NCI-H1694 (cell line): ENCODE measurements at places on chromosomes 1 and 21.

DNA sequence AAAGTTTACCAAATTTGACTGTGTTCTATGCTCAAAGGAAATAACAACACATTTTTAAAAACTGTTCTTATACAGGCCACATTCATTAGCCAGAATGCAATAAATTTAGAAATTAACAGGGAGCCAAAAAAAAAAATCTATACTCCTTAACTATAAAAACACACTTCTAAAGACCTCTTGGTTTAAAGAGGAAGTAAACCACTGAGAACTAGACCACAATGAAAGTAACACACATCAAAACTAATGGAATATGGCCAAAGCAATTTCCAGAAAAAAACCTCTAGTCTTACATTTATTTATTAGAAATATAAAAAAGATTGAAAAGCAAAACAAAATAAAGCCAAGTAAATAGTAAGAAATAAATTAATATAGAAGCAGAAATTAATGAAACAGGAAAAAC is 48.9 kb upstream of the GADD45A start:
- DNase-seq = no peak

GRCh38 chr21:42711667-42712066 is 58.2 kb downstream of the PDE9A start:
- DNase-seq = no peak

- no peak for DNase-seq
Observed at GRCh38 chr1:222618880-222619596, 1.1 kb downstream of the MIA3 start.

- DNase-seq = no peak
Observed at GRCh38 chr1:167409183-167409582, 109.1 kb downstream of the CD247 start.

DNA sequence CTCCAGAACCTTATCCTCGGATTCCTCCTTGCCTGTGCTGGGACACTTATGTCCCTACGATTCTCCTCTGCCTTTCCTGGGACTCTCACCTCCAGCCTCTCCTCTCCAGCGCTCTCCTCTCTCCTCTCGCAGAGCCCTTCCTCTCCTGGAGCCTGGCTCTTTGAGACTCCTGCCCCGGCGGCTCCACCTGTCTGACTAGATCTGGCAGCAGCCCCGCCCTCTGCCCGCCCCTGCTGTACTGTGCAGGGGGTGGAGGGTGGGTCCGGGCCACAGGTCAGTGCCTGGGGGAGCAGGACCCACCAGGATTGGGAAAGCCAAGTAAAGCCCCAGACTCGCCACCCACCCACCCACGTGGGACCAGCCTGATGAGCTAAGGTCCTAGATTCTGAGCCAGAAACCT is 1.6 kb downstream of the ELOVL1 start:
- DNase-seq = no peak

- DNase-seq = no peak
Observed at GRCh38 chr1:3021233-3021671, at the start of gene ACTRT2. Gene ACTRT2, plus strand, starts transcription at chr1:3021467. Its CDS starts 220 bp downstream, at chr1:3021687.

DNA sequence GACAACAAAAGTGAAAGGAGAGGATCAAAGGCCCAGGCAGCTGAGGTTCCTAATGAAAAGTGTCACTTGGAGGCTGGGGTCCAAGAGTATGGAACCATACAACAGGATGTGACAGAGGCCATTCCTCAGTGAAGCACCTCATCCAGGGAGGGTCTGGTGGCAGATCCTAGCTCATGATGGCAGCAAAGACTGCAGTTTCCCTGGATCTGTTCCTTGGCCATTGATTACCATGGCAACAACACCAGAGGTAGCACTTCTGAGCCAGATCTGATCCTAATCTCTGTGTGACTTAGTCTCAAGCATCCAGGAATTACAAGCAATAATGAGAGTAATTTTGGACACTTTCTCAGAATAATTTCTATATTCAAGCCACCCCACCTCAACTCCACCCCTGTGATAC is 12.9 kb downstream of the FAM177B start:
- no peak for DNase-seq

- peak; percentile 20 for DNase-seq
Observed at GRCh38 chr1:111878091-111878490, 111.4 kb downstream of the KCND3 start.

GRCh38 chr21:43299441-43300277 is 127.3 kb downstream of the SIK1 start:
- no peak for DNase-seq

DNA sequence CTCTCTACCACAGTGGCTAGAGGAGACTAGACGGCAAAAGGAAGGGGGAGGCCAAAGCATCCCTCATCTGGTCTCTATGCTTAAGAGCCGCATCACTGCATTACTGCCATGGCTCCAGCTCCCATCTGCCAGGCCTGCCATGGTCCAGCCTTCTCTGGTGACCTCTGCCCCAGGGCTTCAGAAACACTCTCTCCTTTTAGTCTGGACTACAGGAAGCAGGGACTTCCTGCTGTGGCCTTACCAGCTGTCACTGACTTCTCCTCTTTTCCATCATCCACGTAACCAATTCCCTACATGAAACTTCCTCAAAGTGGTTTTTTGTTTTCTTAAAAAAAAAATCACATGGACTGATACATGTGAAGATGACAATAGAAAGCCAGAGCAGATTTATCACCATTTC is 323.1 kb upstream of the NFIA start:
- DNase-seq = no peak

DNA sequence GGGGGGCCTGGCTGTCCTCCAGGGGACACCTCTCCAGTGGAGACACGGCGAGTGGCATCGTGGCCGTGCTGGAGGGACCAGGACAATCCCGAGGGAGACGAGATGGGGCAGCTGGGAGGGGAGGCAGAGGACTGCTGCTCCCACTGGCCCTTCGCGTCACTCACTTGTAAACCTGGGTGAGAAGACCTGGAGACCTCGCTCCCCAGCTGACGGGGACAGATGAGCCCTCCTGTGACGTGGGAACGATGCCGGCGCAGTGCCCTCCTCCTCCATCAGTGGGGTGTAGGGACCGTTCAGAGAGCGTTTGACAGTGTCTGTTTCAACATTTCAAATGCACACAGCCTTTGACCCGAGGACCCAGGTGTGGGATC is 4.6 kb downstream of the SPATC1L start:
- DNase-seq = no peak

- DNase-seq = no peak
Observed at GRCh38 chr1:194277927-194278326, 1091.5 kb upstream of the B3GALT2 start.

DNA sequence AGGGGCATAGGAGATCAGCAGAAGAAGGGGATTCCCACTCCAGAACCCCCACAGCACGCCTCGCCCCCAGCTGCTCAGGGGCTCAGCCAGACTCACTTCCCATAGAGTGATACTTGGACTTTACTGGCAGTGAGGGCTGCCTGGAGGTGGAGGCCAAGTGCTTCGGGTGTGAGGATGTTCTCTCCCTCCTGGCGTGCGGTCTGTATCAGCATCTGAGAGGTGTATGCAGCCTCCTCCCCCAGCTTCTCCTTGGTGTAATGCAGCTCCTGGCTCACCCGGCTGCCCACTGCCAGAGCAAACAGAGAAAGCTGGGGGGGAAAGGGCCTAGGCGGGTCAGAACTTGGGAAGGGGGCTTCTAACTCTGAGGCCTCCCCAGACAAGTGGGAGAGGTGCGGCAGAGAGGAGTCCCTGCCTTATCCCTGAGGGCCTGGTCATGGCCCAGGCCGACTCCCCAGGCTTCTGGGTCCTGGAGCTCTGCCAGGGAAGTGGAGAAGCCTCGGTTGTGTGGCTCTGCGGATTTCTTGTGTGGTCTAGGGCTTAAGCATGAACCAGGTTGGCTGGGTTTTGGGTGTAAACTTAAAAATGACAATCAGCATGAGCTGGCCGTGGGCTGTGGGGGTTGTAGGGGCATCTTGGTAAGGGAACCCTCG is 10.9 kb downstream of the PTCH2 start:
- no peak for DNase-seq

GRCh38 chr21:37176716-37177115 is 90.4 kb downstream of the VPS26C start:
- no peak for DNase-seq

GRCh38 chr1:226723657-226724532 is 15.2 kb downstream of the ITPKB start:
- DNase-seq = peak; percentile 49

DNA sequence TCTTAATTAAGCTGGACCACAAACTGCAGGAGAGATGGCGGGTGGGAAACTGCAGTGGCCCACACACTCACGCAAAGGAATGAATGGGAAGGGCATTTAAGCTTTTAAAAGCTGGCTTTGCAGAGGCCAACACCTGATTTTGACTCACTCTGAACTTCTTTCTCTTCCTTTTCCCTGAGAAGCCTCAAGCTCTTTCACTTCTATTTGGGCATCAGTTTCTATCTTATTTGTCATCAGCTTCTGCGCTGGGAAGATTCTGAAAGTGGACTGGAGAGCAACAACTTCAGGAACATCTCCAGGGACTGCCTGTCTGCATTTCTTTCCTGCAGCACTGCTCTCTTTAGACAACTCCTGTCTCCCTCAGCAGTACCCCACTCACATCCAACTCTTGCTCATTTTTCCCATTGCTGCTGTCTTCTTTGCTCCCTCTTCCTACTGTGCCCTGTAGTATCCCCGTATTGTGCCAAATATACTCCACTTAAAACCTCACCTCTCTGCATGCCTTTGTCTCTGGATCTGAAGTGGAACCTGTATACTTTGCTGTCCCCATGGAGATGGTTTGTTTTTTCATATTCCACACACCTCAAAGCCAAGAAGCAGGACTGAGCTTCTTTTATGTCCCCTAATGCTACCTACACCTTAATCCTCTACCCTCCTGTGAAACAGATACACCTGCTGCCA is 143.3 kb upstream of the JUN start:
- no peak for DNase-seq

DNA sequence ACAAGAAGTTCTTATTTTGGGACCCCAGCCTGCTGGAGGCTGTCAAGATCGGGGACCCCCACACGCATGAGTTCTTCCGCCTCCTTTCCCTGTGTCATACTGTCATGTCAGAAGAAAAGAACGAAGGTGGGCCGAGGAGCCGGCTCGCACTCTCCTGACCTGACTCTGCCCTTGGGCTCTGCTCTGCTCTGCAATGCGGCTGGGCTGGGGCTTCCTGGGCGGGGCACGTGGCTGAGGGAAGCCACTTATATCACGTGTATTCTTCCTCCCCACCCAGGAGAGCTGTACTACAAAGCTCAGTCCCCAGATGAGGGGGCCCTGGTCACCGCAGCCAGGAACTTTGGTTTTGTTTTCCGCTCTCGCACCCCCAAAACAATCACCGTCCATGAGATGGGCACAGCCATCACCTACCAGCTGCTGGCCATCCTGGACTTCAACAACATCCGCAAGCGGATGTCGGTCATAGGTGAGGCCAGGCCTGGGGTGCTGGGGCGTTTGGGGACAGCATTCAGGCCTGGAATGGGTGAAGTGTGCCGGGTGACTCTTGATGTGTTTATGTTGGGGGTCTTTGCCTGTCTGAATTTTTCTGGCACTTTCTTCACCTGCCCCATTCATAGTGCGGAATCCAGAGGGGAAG is 17.6 kb downstream of the ATP8B2 start:
- DNase-seq = no peak

DNA sequence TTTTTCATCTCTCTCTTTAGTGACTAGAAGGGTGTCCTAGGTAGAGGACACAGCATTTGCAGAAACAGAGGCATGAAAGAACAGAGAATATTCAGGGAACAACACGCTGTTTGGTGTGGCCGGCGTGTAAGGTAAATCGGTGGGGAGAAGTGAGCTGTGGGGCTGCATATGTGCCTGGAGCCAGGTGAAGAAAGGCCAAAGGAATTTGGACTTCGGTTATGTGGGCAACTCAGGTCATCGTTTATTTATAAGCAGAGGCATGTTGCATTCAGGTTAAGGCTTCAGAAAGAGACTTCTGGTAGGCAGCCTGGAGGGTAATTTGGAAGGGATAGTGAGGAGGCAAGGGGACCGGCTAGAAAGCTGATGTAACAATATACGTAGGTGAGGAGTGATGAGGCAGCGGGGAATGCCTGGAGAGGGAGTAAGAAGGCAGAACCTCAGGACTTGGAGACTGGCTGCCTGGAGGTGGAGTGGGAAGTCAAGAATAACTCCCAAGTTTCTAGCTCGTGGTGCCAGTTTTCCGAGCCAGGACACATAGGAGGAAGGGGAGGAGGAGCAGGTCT is 64.1 kb upstream of the ACOT11 start:
- DNase-seq = no peak

DNA sequence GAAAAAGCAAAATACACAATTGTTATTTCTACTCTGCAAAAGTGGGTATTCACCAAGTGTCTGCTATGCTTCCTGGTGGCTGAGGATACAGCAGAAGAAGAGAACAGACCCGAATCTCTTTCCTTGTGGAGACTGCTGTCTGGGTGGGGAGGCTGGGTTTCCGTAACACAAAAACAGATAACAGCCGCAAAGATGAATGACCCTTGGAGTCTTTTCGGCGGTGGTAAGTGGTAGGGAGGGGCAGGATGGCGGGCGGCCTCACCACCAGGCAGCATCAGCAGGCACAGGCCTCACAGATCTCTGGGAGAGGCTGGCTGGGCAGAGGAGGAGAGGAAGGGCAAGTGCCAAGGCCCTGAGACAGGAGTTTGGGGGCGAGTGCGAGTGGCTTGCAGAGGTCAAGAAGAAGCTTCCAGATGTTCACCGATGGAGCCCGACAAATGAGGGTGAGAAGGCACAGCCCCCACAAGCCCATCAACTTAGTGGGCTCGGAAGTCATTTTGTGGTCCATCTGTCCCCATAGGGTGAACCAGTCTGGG is 164.2 kb downstream of the RHOU start:
- no peak for DNase-seq

DNA sequence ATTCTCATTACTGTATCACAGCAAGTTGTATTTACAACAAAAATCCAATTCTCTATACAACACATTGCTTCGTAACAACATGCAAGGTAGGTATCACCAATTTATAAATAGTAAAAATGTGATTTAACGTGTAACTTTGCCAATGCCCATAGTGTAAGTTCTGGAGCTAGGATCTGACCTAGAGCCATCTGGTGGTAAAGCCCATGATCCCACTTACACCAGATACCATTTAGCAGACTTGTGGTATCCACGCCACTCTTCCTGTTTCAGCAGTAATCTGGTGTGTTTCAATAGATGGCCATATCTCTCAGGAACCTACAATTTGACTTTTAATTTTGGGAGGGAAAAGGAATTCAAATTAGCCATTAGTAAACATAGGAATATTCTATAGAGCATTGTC is 10.2 kb downstream of the SETSIP start:
- DNase-seq = no peak

GRCh38 chr1:45009296-45009865 is 1.7 kb downstream of the HECTD3 start:
- DNase-seq = no peak

GRCh38 chr1:236865818-236866155 is 70.7 kb downstream of the MTR start:
- DNase-seq = no peak

DNA sequence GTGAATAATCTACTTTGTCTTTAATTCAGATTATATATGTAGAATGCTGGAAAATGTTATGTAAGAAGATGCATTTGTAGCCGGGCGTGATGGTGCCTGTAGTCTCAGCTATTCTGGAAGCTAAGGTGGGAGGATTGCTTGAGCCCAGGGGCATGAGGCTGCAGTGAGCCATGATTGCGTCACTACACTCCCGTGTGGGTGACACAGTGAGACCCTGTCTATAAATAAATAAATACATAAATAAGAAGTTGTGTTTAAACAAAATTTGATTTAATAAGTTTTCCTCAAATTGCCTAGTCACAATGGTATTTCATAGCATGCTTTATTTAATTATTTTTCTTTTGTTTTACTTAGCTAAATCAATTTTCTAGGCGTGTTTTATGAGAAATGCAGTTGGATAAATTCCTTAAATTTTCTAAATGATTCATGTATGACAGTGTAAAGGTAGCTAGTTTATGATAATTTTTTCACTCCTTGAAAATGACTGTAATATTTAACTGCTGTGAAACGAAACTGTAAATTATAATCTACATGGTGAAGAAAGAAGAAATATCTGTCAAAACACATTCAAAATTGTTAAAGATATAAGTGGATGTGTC is 232.6 kb downstream of the SRGAP2C start:
- no peak for DNase-seq
